ENCODE measurements at places on chromosomes 16 and 17.

DNA sequence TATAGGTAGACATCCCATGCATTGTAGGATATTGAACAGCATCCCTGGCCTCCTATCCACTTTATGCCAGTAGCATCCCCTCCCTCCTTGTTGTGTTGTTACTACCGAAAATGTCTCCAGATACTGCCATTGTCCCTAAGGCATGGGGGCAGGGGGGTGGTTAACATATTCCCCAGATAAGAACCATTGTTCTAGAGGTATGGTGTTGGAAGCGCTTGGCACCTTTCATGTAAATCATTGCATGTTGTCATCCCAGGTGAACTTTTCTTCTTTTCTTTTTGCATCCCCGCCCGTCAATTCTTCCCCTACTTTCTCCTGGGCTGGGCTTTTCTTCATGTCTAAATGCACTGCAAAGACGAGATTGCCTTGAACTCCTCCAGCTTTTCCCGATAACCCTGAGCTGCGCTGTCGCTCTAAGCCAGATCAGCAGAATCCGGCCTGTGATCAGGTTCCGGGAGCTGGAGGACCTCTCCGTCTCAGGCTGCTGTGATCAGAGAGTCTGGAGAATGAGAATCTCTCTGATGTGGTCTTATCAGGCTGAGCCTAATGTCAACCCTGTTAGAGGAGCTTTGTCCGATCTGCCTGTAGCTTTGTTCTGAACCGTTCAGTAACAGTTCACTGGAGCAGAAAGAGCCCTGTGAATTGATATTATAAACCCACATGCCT lies 76.2 kb downstream of the RBFOX1 start:
- no peak for DNase-seq

- no peak for DNase-seq
These were observed 129.8 kb downstream of the TANC2 start for GRCh38 chr17:63095879-63096278.

DNA sequence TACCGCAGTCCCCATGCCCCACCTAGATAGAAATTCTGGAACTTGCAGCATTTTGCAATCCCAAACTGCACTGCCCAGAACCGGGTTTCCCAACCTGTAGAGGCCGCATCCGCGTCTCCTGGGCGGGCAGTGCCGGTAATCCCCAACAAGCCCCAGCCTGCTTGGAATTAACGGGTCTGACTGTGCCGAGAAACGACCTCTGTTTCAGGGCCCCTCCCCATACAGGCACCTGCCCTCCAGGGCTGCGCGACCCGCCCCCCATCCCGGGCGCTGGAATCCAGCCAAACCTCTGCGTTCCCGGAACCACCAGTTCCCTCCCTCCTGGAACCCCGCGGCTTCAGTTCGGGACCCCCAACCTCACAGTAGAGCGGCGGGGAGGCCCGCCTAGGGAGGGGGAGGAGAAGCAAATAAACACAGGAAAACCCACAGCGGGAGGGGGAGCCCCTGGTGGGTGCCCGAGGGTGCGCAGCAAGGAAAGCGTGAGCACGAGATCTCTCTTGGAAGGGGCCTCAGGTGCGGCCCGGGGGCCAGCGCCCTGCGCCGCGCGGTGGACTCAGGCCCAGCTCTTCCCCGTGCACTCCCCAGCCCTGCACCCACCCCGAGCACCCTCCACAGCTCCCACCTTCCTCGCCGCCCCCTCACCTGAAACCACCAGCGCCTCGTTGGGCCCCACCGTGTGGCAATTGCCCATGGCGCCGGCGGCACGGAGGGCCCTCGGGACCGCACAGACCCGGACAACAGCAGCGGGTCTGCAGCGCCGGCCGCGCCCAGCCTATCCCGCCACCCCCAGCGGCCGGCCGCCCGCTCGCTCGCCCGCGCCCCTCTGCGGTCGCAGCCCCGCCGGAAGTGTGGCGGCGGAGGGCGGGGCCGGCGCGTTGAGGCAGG lies at the start of gene FLOT2:
FLOT2 (minus strand) TSS at position 850 of the 885 bp plus-strand sequence; CDS start at position 691, 159 bp downstream.
- DNase-seq = peak; percentile 73

GRCh38 chr16:81843683-81844082 lies 64.6 kb downstream of the PLCG2 start:
- no peak for DNase-seq

- no peak for DNase-seq
These were observed 22.3 kb downstream of the ERN1 start for GRCh38 chr17:64107500-64108236.

- DNase-seq = peak; percentile 66
These were observed 2.4 kb downstream of the SKAP1 start for GRCh38 chr17:48427598-48427997.

DNA sequence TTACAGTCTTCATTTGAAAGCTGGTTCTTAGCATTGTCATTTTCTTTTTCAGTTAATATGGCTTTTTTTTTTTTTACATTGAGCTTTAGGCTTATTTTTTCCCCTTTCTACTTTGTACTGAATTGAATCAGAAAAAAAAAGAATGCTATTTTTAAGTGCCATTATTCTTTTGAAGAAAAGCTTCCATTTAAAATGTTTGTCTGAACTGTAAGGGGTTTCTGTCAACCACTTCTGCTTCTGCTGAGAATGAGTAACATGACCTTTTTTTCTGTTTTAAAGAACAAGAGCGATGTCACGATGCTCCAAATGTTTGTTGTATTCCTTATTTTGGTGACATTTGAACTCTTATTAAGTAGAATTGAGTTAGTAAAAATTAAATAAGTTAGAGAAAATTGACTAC lies 50.0 kb downstream of the MRTFB start:
- no peak for DNase-seq

GRCh38 chr17:6269478-6269877 lies 165.4 kb downstream of the AIPL1 start:
- peak; percentile 21 for DNase-seq

DNA sequence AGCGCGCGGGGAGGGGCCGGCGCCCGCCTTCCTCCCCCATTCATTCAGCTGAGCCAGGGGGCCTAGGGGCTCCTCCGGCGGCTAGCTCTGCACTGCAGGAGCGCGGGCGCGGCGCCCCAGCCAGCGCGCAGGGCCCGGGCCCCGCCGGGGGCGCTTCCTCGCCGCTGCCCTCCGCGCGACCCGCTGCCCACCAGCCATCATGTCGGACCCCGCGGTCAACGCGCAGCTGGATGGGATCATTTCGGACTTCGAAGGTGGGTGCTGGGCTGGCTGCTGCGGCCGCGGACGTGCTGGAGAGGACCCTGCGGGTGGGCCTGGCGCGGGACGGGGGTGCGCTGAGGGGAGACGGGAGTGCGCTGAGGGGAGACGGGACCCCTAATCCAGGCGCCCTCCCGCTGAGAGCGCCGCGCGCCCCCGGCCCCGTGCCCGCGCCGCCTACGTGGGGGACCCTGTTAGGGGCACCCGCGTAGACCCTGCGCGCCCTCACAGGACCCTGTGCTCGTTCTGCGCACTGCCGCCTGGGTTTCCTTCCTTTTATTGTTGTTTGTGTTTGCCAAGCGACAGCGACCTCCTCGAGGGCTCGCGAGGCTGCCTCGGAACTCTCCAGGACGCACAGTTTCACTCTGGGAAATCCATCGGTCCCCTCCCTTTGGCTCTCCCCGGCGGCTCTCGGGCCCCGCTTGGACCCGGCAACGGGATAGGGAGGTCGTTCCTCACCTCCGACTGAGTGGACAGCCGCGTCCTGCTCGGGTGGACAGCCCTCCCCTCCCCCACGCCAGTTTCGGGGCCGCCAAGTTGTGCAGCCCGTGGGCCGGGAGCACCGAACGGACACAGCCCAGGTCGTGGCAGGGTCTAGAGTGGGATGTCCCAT lies 232.8 kb downstream of the SEC14L1 start:
- peak; percentile 27 for DNase-seq

DNA sequence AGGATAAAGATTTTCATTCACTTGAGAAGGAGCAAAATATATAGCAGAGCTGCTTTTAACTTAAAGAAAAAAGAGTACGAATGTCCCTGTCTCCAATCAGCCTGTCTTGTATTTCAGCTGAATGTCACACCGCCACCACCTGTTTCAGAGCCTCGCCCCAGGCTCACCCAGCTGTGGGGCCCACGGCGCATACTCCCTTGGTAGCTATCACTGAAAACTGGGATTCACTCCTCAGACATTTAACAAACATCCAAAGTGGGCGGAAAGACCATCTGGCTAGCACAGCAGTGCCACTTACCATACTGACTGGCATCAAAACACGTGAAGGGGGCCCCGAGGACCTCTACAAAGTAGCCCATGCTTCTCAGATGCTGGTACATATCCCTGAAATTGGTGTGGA lies 25.4 kb upstream of the SLC38A8 start:
- DNase-seq = no peak

- DNase-seq = no peak
These were observed 39.5 kb downstream of the USP7 start for GRCh38 chr16:8924214-8924613.

DNA sequence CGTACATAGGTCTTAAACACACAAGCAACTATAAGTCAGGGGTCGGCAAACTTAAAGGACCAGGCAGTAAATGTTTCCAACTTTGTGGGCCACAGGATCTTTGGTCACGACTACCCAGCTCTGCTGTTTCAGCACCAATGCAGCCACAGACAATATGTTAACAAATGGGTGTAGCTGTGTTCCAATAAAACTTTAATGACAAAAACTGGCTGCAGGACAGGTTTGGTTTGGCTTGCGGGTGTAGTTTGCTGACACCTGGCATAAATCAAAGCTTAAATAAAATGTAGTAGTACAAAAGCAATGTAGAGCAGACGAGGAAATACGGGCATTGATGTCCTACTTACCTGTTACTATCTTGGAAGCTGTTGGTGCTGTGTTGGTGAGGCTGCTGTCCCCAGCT lies 84.7 kb downstream of the SLC5A11 start:
- no peak for DNase-seq

DNA sequence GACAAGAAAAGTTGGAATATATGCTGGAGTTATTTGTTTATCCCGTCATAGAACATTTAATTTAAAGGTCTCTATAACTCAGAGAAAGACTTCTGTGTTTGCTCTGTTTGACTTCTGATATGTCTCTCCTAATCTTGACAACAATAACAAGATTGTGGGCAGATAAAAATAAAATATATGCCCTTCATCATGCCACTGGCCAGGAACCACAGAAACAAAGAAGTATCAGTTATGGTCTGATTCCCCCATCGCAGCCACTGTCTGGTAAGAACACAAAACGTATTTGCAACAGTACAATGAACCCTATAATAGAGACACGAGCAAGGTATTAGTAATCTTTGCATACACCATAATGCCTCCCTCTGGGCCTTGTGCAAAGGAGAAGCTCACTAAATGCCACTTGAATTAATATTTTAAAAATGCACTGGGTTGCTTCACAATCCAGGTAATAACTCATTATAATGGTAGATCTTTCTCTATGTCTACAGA lies 1498.3 kb downstream of the CDH11 start:
- no peak for DNase-seq

- DNase-seq = no peak
These were observed 16.1 kb upstream of the CRHR1 start for GRCh38 chr17:45768000-45768399.

- no peak for DNase-seq
These were observed 182.4 kb downstream of the DNAH9 start for GRCh38 chr17:11780621-11781020.

- DNase-seq = no peak
These were observed 51.0 kb upstream of the NOL11 start for GRCh38 chr17:67666710-67667109.

- DNase-seq = peak; percentile 55
These were observed 1.2 kb downstream of the DYNLL2 start for GRCh38 chr17:58084317-58084981.

DNA sequence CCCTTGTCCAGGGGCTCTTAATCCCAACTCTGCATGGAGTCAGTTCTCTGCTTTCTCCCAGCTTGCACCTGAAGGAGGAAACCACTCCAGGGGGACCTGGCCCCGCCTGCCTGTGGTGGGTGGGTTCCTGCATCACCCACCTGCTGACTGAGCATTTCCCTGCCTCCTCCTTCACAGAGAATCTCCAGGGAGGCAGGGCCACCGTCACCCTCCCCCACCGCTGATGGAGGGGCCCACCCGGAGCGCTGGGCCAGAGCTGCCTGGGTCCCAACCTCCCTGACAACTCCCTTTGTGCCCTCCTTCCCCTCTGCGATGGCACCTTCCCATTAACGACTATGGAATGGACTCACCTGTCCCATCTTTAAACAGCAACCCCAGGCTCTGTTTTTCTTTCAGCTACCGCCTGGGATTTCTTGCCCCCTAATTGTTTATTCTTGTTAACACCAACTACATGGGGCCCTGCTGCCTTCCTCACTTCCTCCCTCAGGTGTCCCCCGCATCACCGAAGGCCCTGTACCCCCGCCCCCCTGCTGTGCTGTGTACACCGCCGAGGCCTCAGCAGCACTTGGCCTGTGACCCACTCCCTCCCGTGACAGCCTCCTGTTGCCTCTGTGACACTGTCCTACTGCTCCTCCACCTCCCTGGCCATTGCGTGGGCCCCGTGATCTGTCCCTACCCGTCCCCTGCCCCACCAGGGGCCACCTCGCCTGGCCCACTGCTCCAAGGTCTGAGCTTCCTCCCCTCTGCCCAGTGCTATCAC lies 842 bp upstream of the TEDC2 start:
- DNase-seq = no peak

- DNase-seq = peak; percentile 30
These were observed 699 bp downstream of the MPRIP start for GRCh38 chr17:17042851-17043460.

- peak; percentile 55 for DNase-seq
These were observed 618 bp downstream of the GGA3 start for GRCh38 chr17:75260641-75261335.

DNA sequence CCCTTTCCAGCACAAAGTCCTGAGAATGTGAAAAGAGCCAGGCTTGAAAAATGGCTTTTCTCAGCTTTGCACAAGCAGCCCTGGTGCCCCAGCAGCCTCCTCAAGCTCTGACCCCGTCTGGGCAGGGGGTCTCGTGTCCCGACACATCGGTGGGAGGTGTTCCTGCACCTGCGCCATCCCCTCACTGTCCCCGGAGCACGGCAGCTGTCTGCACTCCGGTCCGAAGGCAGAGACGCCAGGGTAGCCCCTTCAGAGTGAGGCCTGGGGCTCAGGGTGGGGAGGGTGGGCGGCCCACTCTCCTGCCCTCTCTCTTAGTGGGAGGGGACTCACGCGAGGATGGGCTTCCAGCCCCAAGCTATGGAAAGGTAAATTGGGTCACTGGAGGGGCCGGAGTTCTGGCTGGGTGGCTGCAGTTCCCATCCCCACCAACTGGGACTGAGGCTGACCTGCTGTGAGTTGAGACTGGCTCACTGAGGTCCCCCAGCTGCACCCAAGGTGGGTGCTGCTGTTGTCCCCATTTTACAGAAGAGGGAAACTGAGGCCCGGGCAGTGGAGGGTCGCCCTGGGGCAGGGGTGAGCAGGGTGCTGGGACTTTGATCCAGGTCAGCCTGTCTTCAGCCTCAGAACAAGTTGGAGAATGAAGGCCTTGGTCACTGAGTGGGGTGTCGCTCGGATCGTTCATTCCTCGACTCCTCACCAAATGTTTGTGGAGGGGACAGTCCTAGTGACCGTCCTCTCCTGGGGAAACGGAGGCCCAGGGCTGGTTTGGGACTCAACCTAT lies 2.3 kb upstream of the BAIAP3 start:
- no peak for DNase-seq

All from stimulated activated CD4-positive, alpha-beta T cell treated with anti-CD3 and anti-CD28 coated beads, Interleukin-4, amount 100 ng/mL, for 1 hour (primary cell).